ENCODE measurements at places on chromosomes 1 and 21.

GRCh38 chr1:110636149-110636935 lies 30.2 kb upstream of the KCNA2 start:
- peak overlapping the region; percentile 27 for H3K4me3 ChIP-seq
- H3K27ac ChIP-seq: peak overlapping the region; percentile 80
- H3K36me3 ChIP-seq: no peaks in the 10 kb centered on the region
- no peak for DNase-seq
- peaks cover 34% of the 10 kb centered on the region for H3K4me1 ChIP-seq

DNA sequence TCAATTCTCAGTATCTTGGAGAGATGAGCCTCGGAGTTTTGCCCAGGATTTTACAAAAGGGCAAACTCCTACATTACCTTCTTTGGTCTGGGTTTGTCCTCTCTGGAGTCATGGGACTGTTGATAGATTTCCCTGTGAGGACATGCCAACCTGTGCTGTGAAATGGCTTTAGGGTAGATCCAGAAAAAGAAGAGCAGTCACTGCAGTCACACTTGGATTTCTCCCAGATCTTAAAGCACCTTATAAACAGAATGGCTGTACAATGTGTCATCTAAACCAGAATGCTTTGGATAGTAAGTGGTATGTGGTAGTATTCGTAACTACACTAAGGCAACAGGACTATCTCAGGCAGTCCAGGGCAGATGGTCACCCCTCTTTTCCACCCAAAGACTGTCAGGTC lies 1.9 kb upstream of the CSRP1 start:
- peaks cover 28% of the 10 kb centered on the region for H3K4me1 ChIP-seq
- no peak overlapping the region for H3K27ac ChIP-seq
- no peaks in the 10 kb centered on the region for H3K36me3 ChIP-seq
- H3K27me3 ChIP-seq: no peaks in the 10 kb centered on the region
- no peak overlapping the region for H3K4me3 ChIP-seq

GRCh38 chr1:26336477-26337205 lies 17.3 kb downstream of the CRYBG2 start:
- H3K4me1 ChIP-seq: peaks cover 14% of the 10 kb centered on the region
- peak; percentile 85 for DNase-seq
- no peak overlapping the region for H3K4me3 ChIP-seq
- no peaks in the 10 kb centered on the region for H3K36me3 ChIP-seq

DNA sequence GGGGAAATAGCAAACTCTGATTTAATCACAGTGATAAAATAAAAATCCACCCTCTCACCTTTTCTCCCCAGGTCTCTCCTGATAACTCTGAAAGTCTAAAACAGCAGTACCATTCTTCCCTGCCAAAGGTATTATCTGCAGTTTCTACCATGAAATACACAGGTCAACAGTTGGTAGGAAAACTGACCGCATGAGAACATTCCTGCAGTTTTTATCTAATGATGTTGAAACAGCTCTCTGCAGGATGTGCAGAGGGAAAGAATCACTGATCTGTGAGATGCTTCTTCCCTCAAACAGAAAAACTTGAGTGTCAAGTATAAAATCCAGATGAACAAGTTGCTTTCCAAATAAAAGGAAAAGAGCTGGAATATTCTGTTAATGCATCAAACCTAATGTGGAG lies 39.1 kb downstream of the KCNJ6 start:
- H3K4me1 ChIP-seq: peaks cover 5% of the 10 kb centered on the region
- no peak overlapping the region for H3K4me3 ChIP-seq
- DNase-seq: no peak

DNA sequence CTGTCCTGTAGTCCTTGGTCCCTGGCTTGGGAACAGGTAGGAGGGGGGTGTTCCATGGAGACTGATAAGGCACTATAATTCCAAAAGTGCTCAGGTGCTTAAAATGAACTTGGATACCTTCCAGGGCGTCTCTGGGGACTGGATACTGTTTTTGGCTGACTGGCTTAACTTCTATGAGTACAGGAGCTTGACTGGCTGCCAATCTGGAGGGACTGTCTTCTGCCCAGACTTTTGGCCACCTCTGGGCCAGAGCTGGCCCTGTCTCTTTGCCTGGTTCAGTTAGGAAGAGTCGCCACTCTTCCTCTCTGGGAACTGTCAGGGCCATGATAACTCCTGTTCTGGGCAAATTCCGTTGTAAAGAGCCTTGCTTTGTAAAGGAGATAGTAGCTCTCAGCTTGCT lies 407.0 kb downstream of the TGFB2 start:
- no peaks in the 10 kb centered on the region for H3K27me3 ChIP-seq
- H3K27ac ChIP-seq: no peak overlapping the region
- H3K4me1 ChIP-seq: no peaks in the 10 kb centered on the region
- H3K36me3 ChIP-seq: no peaks in the 10 kb centered on the region
- H3K4me3 ChIP-seq: no peak overlapping the region

- H3K4me1 ChIP-seq: no peaks in the 10 kb centered on the region
- H3K27me3 ChIP-seq: peaks cover 22% of the 10 kb centered on the region
- no peak overlapping the region for H3K4me3 ChIP-seq
- H3K36me3 ChIP-seq: no peaks in the 10 kb centered on the region
These were observed 6.7 kb upstream of the HUNK start for GRCh38 chr21:31866077-31866511.

GRCh38 chr1:5667513-5668325 lies 324.5 kb downstream of the NPHP4 start:
- no peaks in the 10 kb centered on the region for H3K36me3 ChIP-seq
- H3K4me3 ChIP-seq: no peak overlapping the region
- H3K27me3 ChIP-seq: no peaks in the 10 kb centered on the region

DNA sequence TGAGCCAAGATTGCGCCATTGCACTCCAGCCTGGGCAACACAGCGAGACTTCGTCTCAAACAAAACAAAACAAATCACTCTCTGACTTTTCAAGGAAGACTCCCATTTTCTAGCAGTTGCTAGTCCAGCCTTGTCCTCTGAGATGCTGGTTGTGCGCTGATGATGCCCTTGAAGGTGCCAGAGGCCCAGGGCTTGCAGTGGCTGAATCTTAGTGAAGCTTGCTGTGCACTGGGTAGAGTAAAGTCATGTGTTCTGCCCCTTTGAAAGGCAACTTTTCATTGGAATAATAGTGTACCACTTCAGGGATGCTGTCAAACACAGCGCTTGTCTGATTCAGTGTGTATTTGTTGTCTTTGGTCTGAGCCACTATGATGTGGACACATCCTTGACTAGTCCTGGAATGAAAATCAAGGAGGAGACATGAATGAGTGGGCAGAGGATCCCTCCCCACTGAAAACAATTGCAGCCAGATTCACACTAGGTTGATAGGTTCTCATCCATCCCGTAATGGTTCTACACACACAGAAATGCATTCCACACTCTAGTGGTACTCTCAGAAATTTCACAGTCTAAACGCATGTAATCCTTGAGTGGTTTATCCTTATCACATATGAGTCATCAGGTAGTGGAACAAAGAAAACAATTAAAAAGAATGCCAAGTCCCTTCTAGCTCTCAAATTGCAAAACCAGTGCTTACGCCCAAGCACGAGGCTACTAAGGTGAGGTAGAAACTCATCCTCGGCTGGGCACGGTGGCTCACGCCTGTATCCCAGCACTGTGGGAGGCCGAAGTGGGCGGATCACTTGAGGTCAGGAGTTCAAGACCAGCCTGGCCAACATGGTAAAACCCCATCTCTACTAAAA lies 17.8 kb upstream of the TDRD10 start:
- no peak for DNase-seq
- H3K36me3 ChIP-seq: no peaks in the 10 kb centered on the region
- H3K27ac ChIP-seq: no peak overlapping the region
- no peak overlapping the region for H3K4me3 ChIP-seq
- peaks cover 3% of the 10 kb centered on the region for H3K27me3 ChIP-seq

DNA sequence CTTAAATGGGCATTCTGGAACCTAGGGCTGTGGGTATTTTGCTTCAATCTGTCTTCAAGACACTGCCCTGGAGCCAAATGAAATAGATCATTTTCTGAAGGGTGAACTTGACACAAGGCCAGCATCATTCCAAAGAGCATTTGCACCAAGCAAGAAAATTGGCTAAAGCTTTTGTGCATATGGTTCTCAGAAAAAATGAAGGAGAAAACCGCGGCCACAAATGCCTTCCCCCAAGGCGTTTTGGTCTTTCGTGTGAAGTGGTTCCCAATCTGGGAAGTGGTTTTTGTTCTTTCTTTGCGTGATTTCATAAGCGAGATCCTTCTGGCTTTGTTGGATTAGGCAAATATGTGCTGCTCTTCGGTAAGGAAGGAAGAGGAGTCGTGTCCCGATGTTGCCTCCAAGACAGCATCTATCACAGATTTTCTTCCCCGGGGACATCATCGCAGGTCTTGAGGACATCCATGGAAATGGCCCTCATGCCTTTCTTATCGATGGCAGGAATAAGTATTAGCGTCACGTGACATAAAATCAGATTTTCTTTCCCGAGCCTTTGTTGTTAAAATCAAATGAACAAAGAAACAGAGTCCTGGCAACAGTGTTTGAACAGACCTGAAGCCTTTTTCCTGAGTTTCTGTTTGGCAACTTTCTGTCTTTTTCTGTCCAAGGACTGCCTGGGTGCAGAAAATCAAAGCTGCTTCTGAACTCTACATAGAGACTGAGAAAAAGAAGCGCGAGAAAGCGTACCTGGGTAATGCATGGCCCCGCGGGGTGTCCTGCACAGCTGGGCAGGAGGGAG lies 31.0 kb downstream of the ATP5PO start:
- H3K4me3 ChIP-seq: no peak overlapping the region
- no peaks in the 10 kb centered on the region for H3K4me1 ChIP-seq
- H3K27me3 ChIP-seq: no peaks in the 10 kb centered on the region
- no peak overlapping the region for H3K27ac ChIP-seq

DNA sequence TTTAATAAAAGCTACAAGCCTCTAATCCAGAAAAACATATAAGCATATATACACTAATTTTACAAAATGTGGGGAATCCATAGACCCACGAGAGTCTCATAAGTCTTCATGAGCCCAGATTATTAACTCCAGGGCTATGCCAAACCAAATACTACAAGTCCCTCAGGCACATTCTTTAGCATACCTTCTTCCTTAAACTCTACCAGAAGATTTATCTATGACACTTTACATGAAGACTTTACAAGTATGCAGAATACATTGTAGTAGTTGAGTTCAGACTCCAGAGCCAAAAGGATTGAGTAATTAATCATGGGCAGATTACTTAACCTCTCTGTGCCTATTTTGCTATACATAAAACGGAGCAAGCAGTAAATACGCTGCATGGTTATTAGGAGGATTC lies 793.7 kb upstream of the ADGRL2 start:
- no peaks in the 10 kb centered on the region for H3K4me1 ChIP-seq
- DNase-seq: no peak
- H3K36me3 ChIP-seq: no peaks in the 10 kb centered on the region

GRCh38 chr1:154556422-154556821 lies 2.0 kb downstream of the UBE2Q1 start:
- H3K4me1 ChIP-seq: peaks cover 34% of the 10 kb centered on the region
- no peaks in the 10 kb centered on the region for H3K27me3 ChIP-seq
- no peak for DNase-seq
- peaks cover 36% of the 10 kb centered on the region for H3K36me3 ChIP-seq
- peak overlapping the region; percentile 86 for H3K27ac ChIP-seq

GRCh38 chr1:22776035-22776613 lies 65.5 kb downstream of the EPHB2 start:
- no peak overlapping the region for H3K4me3 ChIP-seq
- peaks cover 10% of the 10 kb centered on the region for H3K27me3 ChIP-seq
- H3K27ac ChIP-seq: no peak overlapping the region

DNA sequence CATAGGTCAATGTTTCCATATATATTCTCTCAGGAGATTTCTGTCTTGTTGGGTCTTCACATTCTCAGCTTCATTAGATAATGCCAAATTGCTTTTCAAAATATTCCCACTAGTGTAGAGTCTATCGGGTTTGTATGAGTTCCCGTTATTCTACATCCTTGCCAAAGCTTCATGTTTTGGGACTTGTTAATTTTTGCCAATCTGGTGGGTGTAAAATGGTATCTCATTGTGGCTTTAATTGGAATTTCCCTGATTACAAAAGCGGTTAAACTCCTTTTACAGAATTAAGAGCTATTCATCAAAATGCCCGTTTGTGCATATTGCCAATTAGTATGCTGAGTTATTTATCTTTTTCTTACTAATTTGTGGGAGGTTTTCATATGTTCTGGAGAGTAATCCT lies 708.4 kb upstream of the ADAMTS5 start:
- H3K4me3 ChIP-seq: no peak overlapping the region
- H3K36me3 ChIP-seq: no peaks in the 10 kb centered on the region
- no peaks in the 10 kb centered on the region for H3K27me3 ChIP-seq
- no peaks in the 10 kb centered on the region for H3K4me1 ChIP-seq
- DNase-seq: no peak

DNA sequence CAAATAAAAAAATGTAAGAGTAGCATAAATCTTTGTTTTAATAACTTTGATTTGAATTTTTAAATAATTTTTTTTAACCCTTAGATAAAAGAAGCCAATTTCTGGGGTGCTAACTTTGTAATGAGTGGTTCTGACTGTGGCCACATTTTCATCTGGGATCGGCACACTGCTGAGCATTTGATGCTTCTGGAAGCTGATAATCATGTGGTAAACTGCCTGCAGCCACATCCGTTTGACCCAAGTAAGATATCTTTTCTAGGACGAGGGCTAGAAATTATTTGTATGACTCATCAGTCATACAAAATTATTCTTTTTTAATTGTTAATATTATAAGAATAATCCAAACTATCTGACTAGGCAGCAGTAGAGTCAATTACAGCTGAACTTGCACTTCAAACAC lies 71.2 kb downstream of the GPR161 start:
- H3K27ac ChIP-seq: no peak overlapping the region
- DNase-seq: no peak
- H3K4me3 ChIP-seq: no peak overlapping the region
- H3K36me3 ChIP-seq: peaks cover 16% of the 10 kb centered on the region
- no peaks in the 10 kb centered on the region for H3K27me3 ChIP-seq
- H3K4me1 ChIP-seq: no peaks in the 10 kb centered on the region

DNA sequence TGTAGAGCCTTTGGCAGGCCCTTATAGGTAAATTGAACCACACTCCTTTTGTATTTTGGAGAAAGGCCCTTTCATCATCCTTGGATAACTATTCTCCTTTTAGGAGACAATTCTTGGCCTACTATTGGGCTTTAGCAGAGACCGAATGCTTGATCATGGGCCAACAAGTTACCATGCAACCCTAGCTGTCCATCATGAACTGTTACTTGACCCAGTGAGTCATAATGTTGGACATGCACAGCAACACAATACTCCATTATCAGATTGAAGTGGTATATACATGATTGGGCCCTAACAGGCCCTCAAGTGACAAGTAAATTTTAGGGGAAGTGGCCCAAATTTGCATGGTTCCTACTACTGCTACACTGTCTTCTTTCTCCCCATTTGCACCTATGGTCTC lies 84.4 kb downstream of the CATSPERE start:
- no peak overlapping the region for H3K4me3 ChIP-seq
- H3K27me3 ChIP-seq: no peaks in the 10 kb centered on the region
- H3K4me1 ChIP-seq: no peaks in the 10 kb centered on the region

GRCh38 chr1:13764588-13765332 lies 64.8 kb downstream of the PRDM2 start:
- no peak for DNase-seq
- H3K27ac ChIP-seq: peak overlapping the region; percentile 31
- peaks cover 80% of the 10 kb centered on the region for H3K4me1 ChIP-seq
- H3K4me3 ChIP-seq: no peak overlapping the region

- no peak overlapping the region for H3K4me3 ChIP-seq
- H3K4me1 ChIP-seq: peaks cover 16% of the 10 kb centered on the region
- H3K27ac ChIP-seq: no peak overlapping the region
- H3K27me3 ChIP-seq: no peaks in the 10 kb centered on the region
- no peak for DNase-seq
- peaks cover 6% of the 10 kb centered on the region for H3K36me3 ChIP-seq
These were observed 21.8 kb downstream of the CAPN2 start for GRCh38 chr1:223733898-223734852.

GRCh38 chr21:17388226-17388625 lies 124.6 kb upstream of the CXADR start:
- DNase-seq: no peak
- H3K27ac ChIP-seq: no peak overlapping the region
- H3K4me1 ChIP-seq: no peaks in the 10 kb centered on the region
- H3K36me3 ChIP-seq: no peaks in the 10 kb centered on the region
